ENCODE measurements at places on chromosomes 12 and 14.

DNA sequence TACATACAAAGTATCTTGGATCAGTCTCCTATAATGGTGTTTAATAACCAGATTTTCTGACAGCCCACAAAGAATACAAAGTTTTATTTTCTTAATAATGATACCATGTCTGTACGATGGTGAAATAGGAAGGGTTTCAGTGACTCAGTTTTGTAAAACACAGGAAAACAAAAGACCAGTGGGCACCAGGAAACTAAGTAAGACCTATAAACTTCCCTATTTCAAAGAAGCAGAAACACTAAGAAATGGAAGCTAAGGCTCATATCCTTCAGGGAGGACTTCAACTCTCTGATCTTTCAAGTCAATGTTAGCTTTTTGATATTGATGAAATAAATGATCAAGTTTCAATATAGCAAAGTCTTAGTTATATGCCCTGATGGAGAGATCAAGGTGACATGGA is 196.0 kb downstream of the DUSP6 start:
- no peak for DNase-seq

DNA sequence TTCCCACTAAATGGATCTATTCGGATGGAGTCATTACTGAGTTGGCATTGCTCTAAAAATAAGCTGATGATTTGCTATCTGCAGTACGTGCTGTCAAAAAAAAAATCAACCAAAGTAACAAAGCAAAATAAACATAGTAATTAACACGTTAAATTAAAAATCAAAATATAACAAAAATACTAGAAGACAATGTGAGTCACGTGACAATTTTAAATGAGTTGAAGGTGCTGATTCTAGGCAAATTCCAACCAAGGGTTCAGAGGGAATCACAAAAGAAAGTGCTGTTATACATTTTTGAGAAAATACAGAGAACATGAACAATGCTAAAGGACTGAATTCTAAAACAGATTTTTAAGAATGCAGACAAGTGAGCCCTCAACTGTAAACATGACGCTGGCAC is 45.2 kb upstream of the IFNG-AS1 start:
- DNase-seq = no peak

DNA sequence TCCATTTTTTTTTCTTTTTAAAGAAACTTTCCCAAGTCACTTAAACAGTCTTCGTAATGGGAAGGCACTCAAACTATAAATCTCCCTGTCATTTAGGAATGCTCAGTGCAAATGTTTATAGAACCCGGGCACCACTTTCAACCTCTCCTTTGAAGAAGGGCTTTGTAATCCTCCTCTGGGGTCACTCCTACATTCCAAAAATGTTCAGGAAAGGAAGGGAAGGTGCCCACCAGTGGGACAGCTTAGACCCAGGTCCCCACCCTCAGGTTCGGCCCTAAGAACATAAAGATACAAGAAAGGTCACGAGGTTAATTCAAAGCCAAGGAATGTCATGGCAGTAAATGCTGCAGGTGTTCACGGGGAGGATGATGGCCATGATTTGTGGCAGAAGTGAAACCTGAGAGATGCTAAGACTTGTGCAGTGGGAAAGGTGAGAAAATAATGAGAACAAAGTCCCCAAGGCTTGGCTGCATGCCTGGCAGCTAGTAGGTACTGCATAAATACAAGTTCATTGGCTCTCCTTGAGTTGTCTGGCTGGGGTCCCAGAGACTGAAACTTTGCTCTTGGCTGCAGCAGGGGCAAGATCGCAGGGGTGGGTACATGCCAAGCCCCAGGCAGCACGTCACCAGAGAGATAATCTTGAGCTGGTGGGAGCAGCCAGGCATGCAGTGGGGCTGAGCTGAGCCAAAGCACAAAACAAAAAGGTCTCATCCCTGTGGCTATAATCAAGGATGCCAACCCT is 21.1 kb downstream of the KRT18 start:
- DNase-seq = no peak

GRCh38 chr14:76326918-76327689 is 48.8 kb upstream of the ESRRB start:
- no peak for DNase-seq

GRCh38 chr12:12357719-12358461 is 1.0 kb downstream of the BORCS5 start:
- DNase-seq = no peak

DNA sequence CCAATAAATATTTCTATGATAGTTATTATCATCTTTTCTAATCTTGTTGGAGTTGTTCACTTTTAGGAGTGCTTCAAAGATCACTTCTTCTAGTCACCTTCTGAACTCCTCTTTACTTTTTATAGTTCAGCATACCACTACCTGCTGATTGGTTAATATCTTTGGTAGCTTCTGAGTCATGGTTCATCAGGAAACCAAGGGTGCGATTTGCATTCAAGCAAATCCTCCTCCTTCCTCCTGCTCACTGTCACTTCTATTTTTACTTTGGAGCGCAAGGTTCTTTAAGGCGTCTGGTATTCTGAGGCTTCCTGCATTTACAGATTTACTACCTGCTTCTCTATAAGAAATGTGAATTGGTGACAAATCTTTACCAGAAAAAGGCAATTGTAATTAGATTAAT is 24.0 kb downstream of the SYT1 start:
- DNase-seq = no peak

DNA sequence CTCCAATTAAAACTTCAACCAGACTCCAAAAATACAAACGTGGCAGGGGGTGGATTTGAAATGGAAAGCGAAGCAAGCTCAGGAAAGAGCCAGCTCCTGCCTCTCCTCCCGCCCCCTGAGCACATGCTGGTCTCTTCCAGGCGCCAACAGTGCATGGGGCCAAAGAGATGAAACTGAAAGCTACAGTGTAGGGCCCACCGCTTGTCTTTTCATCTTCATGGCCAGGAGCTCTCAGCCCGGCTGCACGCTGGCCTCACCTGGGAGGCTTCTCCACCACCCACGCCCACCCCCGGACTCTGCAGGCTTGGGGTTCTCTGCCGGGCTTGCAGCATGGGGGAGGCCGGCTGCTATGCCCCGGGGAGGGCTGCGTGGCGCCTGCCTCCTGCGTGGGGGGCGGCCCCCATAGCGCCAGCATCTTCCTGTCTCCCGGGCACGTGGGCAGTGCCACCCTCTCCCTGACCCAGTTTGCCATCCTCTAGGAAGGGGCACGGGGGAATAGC is 2.0 kb downstream of the RIMBP2 start:
- DNase-seq = no peak

GRCh38 chr12:45122768-45123380 is 72.0 kb upstream of the DBX2 start:
- no peak for DNase-seq

- DNase-seq = no peak
Observed at GRCh38 chr12:92604786-92605185, 98.0 kb upstream of the PLEKHG7 start.

DNA sequence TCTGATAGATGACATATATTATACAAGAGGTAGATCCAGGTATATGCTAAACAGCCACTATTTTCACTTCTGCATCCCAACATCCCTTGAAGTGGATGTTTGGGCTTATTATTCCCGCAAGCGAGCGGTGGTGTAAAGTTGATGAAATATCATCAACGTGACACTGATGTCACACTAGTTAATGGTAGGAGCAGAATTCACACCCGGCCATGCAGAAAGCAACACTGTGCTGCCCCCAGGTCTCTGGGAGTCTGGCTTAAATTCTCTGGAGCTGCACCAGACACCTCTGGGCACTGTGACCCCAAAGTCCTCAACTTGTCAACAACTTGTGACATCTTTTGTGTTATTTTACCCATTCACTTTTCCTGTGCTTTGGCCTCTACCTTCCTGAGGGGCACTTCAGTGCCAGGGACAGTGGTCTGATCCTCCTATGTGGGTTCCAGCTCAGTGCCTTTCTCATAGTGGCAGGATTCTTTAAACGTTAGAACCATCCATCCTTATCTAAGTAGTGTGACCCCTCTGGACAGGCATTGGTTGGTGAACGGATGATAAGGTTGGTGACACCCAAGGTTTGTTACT is 952 bp downstream of the DRAM1 start:
- DNase-seq = no peak

- no peak for DNase-seq
Observed at GRCh38 chr12:56874821-56875220, 59.4 kb downstream of the SDR9C7 start.

DNA sequence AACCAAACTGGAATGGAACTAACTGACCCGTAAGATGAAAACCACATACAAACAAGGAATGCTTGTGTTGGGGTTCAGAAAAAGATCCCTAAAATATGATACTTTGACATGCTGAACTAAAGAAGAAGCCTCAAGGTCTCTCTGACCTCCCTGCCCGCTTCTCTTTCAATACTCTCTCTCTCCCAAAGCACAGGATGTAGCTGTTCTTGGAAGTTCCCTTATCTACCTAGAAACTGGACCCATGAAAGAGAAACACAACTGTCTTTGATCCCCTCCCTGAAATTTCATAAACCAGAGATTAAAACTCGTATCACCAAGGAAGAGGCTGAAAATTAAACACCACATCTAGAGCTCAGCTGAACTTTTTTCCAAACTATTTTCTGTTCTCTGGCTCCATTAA is 76.7 kb upstream of the FERMT2 start:
- DNase-seq = no peak

- DNase-seq = no peak
Observed at GRCh38 chr12:72256725-72257124, 15.4 kb upstream of the TRHDE start.

GRCh38 chr14:106511006-106511799 is 984.8 kb downstream of the TMEM121 start:
- peak; percentile 62 for DNase-seq

GRCh38 chr12:94987076-94987669 is 16.3 kb downstream of the NDUFA12 start:
- no peak for DNase-seq

DNA sequence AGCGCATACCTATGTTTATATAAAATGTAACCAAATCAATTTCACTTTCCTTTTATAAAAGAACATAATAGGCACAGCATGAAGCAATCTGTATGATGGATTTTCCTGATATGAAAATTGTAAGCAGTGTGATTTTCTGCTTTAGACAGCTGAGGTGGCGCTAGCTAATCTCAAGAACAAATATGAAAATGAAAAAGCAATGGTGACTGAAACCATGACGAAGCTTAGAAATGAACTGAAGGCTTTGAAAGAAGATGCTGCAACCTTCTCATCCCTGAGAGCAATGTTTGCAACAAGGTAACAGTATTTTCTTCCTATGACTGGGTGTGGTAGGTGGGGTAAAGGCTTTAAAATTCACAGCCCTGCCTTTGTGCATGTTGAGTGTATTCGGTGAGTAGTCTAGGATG is 65.0 kb upstream of the FGD4 start:
- no peak for DNase-seq

- DNase-seq = no peak
Observed at GRCh38 chr12:104796475-104796862, 161.6 kb downstream of the SLC41A2 start.

- no peak for DNase-seq
Observed at GRCh38 chr14:74977901-74978385, 22.5 kb upstream of the PGF start.

- DNase-seq = no peak
Observed at GRCh38 chr12:123167329-123167728, 16.4 kb upstream of the PITPNM2 start.

DNA sequence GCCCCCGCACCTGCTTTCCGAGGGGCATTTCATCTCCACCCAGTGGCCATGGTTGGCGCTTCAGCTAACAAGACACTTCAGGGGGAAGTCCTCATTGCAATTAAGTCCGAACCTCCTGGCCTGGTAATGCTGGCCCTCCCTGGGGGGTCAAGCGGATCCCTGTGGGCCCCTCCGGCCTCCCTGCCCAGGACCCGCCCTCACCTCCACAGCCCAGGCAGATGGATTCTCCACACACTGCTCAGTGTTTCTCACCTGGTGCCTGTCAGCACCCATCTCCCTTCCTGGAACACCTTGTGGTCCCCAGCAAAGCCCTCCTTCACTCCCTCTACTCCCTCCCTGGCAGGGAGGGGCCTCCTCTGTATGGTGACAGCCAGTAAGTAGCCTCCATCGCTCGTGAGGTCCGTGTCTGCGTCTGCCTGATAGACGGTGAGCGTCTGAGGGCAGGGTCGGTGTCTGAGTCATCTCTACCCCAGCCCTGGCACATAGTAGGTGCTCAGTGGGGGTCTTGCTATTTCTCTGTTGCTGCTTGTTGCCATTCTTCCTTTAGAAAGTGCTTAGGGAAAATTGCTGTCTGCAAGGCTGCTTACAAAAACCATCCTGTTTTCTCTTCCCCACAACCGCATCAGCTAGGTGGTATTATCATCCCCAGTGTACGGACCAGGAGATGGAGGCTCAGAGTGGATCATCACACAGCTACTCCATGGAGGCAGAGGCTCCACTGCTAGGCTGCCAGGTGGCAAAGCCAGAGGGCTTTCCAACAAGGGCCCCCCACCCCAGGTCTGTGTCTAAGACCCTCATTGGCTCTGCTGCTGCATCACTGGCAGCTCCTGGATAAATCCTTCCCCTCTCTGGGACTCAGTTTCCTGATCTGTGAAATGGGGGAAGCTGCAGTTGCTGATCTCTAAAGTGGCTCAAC is 39.7 kb upstream of the EML1 start:
- no peak for DNase-seq

GRCh38 chr14:61472801-61473376 is 151.5 kb downstream of the PRKCH start:
- DNase-seq = peak; percentile 78
